ENCODE measurements at places on chromosomes 6 and 20. TPM values are rescaled to one million over a fixed set of nuclear protein-coding genes. Genes with fewer than 3 reads are reported as not detected.

DNA sequence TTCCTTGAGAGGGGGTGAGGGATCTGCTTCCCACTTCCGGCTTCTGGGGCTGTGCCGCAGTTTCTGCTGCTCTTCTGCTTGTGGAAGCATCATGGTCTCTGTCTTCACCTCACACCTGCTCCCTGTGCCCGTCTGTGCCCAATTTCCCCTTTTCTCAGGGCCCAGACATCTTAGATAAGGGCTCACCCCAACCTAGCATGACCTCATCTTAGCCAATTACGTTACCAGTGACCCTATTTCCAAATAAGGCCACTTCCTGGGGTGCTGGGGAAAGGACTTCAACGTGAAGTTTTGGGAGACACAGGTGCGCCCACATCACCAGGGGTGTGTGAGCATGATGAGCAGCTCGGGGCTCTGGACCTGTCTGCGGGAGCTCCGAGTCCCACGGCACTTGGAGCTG, 20.7 kb upstream of the RBBP8NL start:
- no peak for DNase-seq

LPA gene
- total RNA-seq: 0.21 TPM

DNA sequence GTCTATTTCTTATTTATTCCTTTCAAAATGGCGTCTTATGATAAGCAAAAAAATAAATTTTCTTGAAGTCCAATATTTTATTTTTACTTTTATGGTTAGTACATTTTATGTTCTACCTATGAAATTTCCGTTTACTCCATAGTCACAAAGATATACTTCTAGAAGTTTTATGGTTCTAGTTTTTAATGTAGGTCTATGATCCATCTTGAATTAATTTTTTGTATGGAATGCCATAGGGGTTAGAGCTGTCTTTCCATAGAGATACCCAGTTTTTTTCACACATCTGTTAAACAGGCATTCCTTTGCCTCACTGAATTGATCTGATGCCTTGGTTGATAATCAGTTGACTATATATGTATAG, 24.9 kb upstream of the ASIP start:
- no peak for DNase-seq

GRCh38 chr6:27624694-27625262, 151.9 kb upstream of the ZNF184 start:
- DNase-seq: no peak

CLPSL2 gene
- 0.57 TPM for total RNA-seq

All from Panc1 (cell line).